Cardiac muscle cell (in vitro differentiated cells and primary cell): ENCODE measurements at places on chromosomes 13 and 19.

DNA sequence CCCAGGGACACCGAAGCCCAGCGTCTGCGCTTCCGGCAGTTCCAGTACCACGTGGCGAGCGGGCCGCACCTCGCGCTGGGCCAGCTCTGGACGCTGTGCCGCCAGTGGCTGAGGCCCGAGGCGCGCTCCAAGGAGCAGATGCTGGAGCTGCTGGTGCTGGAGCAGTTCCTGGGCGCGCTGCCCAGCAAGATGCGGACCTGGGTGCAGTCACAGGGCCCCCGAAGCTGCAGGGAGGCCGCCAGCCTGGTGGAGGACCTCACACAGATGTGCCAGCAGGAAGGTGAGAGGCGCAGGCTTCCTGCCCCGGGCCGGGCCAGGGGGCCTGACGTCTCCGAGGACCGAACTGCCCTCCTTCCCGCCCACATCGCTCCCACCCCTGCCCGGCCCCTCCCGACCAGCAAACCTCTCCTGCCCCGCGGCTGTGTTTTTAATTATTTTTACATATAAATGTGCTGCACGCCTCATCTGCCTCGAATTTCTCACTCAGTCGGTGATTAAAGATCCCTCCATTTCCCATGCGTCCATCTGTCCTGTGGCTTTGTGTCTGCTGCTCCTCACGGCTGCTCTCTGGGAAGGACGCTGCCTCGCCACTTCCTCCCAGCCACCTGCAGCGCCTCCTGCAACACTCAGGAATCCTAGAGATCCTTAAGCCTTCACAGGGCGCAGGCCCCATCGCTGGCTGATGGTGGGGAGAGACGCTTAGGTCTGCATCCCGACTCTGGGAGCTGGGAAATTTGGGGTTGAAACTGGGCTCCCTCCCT, 4.3 kb downstream of the ZSCAN1 start:
- DNase-seq: peak; percentile 12

- DNase-seq: peak; percentile 5
Measured at GRCh38 chr19:2782329-2782935, 641 bp downstream of the SGTA start.

GRCh38 chr13:70964874-70965273, 856.6 kb upstream of the KLHL1 start:
- DNase-seq: no peak

GRCh38 chr19:378706-379105, 30.2 kb downstream of the C2CD4C start:
- no peak for DNase-seq

DNA sequence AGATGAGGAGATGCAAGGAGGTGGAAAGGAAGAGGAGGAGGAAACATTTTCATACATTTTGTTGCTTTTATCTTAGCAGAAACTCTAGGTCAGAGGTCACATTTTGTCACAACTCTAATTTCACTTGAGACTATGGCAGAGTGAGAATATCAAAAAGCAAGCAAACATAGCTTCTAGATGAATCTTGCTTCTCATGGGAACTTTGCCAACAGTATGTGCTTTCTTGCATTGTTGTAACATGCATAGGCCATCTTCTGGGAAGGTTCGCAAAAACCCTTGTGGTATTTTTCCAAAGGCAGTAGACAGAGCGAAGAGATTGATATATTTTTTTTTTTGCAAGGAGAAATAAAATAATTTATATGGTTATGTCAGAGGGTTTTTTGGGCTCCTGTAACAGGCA, 291.3 kb downstream of the MTUS2 start:
- no peak for DNase-seq

GRCh38 chr19:2774083-2774679, 8.9 kb downstream of the SGTA start:
- peak; percentile 23 for DNase-seq

DNA sequence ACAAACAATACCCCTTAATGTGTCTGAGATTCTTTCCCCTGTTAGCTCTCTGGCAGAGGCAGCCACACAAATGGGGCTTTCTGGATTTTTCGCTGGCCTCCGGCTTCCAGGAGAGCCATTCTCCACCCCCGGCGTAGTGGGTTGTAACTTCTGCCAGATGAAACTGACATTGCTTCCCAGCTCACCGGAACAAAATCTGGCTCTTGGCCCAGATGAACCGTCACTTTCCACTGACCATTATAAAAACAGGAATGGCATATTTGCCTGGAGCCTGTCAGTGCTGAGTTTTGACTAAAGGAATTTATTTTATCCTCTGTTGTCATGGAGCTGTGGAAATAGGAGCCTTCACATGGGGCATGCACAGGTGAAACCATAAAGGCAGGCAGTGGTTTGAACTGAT, 120.6 kb upstream of the GPR12 start:
- no peak for DNase-seq

- DNase-seq: peak; percentile 49
Measured at GRCh38 chr13:52353193-52353592, 52.8 kb downstream of the THSD1 start.

- no peak for DNase-seq
Measured at GRCh38 chr13:76832258-76832988, 53.8 kb downstream of the KCTD12 start.

- no peak for DNase-seq
Measured at GRCh38 chr13:86633346-86633745, 834.1 kb upstream of the SLITRK6 start.

GRCh38 chr13:110642291-110642981, 27.1 kb downstream of the NAXD start:
- no peak for DNase-seq

DNA sequence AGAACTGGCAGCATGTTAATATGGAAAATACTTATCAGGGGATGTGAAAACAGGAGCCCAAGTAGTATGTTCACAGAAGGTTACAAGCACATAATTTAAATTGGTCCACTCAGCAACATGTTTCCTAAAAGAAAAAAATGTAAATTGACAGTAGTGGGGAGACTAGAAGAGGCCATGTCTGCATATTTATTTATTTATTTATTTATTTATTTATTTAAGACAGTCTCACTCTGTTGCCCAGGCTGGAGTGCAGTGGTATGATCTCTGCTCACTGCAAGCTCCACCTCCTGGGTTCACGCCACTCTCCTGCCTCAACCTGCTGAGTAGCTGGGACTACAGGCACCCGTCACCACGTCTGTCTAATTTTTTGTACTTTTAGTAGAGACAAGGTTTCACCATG, 13.7 kb upstream of the ZNF8 start:
- no peak for DNase-seq

DNA sequence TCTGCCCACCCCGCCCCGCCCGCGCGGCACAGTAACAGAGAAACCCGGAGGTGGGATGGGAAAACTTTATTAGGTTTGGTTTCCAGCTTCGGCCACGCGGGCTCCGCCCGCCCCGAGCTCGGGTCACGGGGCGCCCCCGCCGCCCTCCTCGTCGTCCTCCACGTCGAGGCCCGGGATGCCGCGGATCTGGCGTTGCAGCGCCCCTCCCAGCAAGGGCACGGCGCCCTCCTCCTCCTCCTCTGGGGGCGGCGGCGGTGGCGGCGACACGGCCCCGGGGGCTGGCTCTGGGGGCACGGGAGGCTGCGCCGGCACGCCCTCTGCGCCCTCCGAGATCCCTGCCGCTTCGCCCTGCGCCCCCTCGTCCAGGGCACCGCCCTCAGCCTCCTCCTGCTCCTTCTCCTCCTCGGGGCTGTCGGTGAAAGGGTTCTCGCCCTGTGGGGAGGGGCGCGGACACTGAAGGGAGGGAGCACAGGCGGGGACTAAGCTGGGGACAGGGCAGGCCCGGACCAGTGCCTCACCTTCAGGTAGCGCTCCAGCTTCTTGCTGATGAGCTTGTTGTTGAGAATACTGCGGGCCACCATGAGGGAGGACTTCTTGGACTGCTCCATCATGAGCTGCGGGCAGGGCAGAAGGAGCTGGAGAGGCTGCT, 536 bp upstream of the AKAP8 start:
- DNase-seq: peak; percentile 52

GRCh38 chr19:6070720-6071485, 39.4 kb downstream of the RFX2 start:
- DNase-seq: no peak

GRCh38 chr13:35518337-35518946, 42.0 kb upstream of the MAB21L1 start:
- no peak for DNase-seq

- no peak for DNase-seq
Measured at GRCh38 chr19:12555456-12555930, 4.2 kb upstream of the ZNF564 start.

DNA sequence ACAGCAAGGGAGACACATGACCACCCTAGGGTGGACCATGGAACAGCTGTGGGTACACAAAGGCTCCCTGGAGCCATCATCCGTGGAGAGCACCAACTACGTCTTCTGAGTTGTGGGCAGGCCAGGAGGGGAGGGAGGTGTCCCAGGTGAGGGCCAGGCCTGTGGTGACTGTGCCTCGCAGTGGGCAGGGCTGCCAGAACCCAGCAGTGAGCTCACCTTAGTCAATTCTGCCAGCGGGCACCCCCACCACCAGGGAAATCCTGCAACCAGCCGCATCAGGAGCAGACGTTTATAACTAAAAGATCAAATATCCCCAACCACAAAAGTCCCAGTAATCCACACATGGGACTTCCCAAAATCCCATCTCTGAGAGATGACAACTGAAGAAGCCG, 19.6 kb downstream of the ELL start:
- no peak for DNase-seq

DNA sequence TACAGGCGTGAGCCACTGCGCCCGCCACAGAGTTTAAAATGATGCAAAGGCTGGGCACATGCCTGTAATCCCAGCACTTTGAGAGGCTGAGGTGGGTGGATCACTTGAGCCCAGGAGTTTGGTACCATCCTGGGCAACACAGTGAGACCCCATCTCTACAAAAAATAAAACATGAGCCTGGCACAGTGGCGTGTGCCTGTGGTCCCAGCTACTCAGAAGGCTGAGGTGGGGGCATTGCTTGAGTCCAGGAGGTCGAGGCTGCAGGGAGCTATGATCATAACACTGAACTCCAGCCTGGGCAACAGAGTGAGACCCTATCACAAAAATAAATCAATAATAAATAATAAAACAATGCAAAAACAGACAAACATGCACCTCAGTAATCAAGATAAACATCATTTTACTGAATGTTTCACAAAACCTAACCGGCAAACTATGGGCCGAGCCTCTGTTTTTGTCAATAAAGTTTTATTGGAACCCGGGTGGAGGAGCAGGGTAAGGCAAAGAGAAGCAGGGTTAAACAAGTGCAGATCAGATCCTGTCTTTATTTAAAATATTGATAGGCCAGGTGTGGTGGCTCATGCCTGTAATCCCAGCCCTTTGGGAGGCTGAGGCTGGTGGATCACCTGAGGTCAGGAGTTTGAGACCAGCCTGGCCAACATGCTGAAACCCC, 2.0 kb upstream of the PEAK3 start:
- DNase-seq: no peak

GRCh38 chr13:51921790-51922740, 60.3 kb downstream of the CCDC70 start:
- no peak for DNase-seq

DNA sequence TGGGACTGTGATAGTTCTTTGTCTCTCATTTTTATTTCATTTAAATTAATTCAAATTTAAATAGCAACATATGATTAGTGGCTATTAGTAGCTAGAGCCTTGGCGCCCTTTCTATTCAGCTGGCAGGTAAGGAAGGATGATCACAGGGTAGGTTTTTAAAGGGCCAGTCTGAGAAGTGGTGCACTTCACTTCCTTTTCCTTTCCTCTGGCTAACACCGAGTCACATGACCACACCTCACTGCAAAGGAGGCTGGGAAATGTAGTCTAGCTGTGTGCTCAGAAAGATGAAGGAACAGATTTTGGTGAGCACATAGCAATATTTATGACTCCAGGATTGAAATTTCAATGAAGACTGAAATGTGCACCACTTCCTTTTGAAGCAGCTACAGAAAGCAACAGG, 128.7 kb downstream of the TSHZ3 start:
- peak; percentile 2 for DNase-seq

GRCh38 chr13:110593430-110594130, 21.8 kb upstream of the NAXD start:
- DNase-seq: peak; percentile 71

GRCh38 chr13:97468331-97468730, 34.4 kb downstream of the RAP2A start:
- peak; percentile 93 for DNase-seq
